ENCODE measurements at places on chromosomes 3 and 15.

DNA sequence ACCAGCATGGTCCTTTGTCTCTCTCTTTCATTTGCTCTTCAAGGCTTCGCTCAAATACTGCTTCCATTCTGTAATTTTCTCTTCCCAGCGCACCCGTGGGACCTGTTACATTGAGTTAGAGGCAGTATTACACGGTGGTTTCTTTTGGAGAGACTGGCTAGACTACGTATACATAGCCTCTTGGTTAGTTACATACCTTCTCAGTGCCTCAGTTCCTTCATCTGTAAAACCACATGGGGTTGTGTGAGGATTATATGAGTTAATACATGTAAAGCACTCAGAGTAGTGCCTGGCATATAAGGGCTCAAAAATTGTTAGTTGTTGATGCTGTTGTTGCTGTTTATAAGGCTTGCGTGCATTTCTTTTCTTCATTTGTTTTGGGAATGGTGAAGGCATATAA is 33.8 kb downstream of the UBE2E2 start:
- DNase-seq, result no peak

DNA sequence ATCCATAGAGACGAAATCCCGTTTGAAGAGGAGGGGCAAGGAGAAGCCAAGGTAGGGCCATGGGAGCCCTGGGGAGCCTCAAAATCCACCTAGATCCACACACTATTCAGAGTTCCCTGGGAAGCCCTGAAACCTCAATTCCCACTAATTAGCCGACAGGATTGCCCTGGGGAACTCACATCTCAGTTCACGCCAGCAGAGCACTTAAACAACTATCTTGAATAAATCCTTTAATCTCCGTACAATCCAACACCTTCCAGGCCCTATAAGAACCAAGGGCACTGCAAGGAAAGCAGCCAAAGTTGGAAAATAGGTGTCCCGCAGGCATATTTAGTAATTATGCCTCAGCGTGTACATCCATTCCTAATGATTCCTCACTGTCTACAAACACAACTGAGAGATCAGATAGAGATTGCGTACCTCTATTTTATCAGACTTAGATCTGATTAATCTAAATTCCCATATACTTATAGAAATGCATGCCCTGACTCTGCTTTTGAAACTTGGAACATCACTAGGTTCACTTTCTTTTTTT is 25.6 kb upstream of the EIF4A2 start:
- no peak for DNase-seq

DNA sequence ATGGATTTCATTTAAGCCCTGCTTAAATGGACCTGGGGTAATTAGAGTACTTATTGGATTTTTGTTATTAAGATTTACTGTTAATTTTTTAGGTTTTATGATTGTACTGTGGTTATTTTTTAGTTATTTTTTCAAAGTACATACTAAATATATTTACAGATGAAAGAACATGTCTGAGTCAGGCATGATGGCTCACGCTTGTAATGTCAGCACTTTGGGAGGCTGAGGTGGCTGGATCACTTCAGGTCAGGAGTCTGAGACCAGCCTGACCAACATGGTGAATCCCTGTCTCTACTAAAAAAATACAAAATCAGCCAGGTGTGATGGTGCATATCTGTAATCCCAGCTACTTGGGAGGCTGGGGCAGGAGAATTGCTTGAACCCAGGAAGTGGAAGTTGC is 16.2 kb upstream of the RPL24 start:
- DNase-seq, result no peak

GRCh38 chr3:141250828-141251227 is 19.2 kb downstream of the PXYLP1 start:
- DNase-seq, result no peak

DNA sequence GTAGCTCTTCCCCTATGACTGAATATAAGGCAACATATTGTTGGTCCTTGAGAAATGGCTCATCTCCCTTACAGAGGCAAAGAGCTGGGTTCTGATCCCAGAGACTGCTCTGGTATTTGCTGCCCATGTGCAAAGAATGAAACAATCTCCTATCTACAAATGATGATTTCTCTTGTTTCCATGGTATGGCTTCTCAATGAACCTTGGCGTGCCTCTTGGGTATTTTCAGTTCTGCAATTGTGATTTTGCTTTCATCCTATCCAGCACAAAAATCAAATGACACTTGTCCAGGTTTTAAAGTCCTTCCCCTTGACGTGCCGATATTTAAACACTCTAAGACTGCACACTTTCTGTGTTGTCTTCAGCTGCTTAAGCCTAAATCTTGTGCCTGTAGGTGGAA is 109.8 kb upstream of the NR2F2 start:
- no peak for DNase-seq

DNA sequence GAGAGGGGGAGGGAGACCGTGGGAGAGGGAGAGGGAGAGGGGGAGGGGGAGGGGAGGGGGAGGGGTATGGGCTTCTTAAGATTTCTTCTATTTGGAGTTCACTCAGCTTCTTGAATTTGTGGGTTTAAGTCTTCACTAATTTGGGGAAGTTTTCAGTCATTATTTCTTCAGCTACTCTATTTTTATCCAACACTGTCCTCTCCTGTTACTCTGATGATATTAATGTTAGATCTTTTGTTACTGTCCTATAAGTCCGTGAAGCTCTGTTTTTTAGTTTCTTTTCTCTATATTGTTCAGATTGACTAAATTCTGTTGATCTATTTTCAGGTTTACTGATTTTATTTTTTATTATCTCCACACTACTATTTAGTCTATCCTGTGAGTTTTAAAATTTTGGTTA is 351.5 kb upstream of the TPM1 start:
- no peak for DNase-seq

- DNase-seq, result no peak
These were observed 109.0 kb downstream of the VGLL4 start for GRCh38 chr3:11534793-11535101.

GRCh38 chr3:183309276-183309675 is 56.2 kb downstream of the B3GNT5 start:
- no peak for DNase-seq

- peak; percentile 90 for DNase-seq
These were observed 27.3 kb downstream of the STARD5 start for GRCh38 chr15:81296673-81297072.

- no peak for DNase-seq
These were observed 111.7 kb upstream of the CNTN6 start for GRCh38 chr3:981156-981555.

DNA sequence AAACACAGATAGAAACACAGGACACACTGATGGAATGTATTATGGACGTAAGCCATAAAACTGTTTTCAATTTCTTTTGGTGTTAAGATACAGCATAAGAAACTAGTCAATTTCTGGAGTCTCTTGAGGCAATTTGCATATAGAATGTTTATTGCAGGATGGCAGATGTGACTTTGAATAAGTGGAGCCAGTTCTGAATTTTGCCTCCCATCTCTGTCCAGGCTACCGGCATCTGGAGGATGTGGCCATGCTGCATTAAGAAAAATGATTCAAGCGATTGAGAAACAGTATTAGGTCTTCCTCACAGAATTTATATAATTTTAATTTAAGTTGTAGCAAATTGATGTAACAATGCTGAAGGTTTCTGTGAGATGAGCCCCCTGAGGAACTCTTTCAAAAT is 81.5 kb downstream of the CHST2 start:
- no peak for DNase-seq

- no peak for DNase-seq
These were observed 63.8 kb downstream of the AKAP13 start for GRCh38 chr15:85444122-85444745.

- peak; percentile 52 for DNase-seq
These were observed 1108.3 kb downstream of the ROBO1 start for GRCh38 chr3:78659386-78659987.

DNA sequence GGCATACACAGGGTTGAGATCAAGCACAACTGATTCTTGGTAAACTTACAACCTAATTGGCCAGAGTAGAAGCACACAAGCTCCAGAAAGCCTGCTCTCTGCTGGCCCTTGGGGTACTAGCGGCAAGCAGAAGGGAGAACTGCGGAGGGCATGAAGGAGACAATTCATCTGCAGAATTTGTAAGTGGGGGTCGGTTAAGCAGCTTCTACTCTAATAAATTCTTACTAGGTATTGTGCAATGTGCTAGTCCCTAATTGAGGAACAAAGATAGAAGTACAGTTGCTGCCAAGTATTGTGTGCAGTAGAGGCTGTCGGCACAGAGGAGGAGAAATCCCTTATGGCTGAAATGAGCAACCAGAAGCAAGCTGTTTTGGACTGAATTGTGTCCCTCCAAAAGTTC is 91.2 kb upstream of the VEPH1 start:
- no peak for DNase-seq

DNA sequence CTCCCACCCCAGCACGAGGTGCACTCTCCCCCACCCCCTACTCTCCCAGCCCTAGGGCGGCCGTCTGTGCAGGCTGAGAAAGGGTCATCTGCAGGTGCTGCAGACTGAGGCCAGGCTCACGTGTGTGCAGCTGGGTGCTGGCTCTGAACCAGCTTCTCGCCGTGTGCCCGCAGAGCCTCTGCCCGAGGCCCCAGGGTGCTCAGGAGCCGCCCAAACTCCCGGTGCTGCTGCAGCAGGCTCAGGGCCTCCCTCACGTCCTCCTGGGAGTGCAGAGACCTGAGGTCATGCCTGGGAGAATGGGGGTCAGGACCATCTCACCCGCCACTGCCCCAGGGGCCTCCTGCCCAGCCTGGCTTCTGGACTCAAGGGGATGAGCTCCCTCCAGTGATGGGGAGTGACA is 17.2 kb downstream of the SPTBN5 start:
- DNase-seq, result no peak

GRCh38 chr15:72179950-72180581 is 17.5 kb downstream of the GRAMD2A start:
- DNase-seq, result no peak

- DNase-seq, result no peak
These were observed 302.2 kb upstream of the CTDSPL start for GRCh38 chr3:37559461-37559860.

- DNase-seq, result peak; percentile 60
These were observed 12.0 kb upstream of the FGD5 start for GRCh38 chr3:14806641-14807263.

- DNase-seq, result no peak
These were observed 359.9 kb downstream of the AGBL1 start for GRCh38 chr15:86439614-86440013.

- DNase-seq, result peak; percentile 18
These were observed 13.8 kb downstream of the ISG20 start for GRCh38 chr15:88652456-88653199.

GRCh38 chr3:154851644-154852043 is 228.5 kb upstream of the MME start:
- no peak for DNase-seq

- no peak for DNase-seq
These were observed 38.8 kb downstream of the PARP14 start for GRCh38 chr3:122719273-122719921.

DNA sequence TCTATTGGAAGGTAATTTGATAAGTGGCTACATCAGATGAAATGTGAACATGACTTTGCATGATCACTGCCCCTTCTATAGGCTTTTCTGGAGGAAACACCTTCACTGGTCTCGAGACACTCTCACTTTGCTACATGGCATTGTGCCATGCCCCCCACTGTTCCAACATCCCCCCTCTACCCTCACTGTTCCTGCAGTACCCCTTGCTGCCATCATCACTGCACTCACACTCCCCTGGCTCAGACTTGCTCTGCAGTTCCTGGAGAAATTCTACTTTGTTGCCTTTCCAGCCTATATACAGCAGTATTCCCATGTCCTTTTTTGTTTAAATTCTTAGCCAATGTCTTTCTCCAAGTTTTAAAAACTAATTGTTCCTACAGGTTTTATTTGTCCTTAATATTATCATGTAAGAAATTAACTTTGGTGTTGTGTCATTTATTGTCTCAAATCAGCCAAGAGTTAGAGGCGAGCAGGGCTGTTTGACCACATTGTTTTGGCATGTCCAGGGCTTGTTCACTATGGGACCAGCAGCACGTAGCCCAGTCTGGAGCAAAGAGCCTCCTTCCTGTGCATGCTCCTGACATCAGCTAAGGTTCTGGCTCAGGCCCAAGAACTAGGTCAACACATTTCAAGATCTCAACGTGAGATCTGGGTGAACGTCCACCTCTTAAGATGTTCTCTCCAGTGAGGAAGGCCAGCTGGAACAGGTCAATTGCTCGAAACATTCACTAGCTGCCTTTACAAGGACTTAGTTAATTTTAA is 246.4 kb downstream of the SLC9A9 start:
- DNase-seq, result no peak

GRCh38 chr3:194083637-194084224 is 52.2 kb upstream of the HES1 start:
- DNase-seq, result no peak

DNA sequence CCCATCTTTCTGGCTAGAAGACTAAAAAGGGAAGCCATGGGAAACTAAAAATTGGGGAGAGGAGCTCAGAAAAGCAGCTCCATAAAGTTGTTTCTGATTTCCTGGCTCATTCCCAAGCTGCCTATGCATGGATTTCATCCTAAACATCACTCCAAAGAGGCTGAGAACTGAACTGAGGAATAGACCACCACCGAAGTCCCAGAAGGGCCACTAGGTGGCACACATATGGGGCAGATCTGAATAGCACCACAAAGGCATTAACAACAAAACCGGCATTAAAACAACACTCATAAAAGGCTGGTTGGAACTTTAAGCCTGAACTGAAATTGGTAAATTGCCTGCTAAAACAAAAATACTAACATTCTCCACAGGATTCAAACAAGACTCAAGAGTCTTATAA is 106.3 kb downstream of the PLD1 start:
- peak; percentile 24 for DNase-seq

DNA sequence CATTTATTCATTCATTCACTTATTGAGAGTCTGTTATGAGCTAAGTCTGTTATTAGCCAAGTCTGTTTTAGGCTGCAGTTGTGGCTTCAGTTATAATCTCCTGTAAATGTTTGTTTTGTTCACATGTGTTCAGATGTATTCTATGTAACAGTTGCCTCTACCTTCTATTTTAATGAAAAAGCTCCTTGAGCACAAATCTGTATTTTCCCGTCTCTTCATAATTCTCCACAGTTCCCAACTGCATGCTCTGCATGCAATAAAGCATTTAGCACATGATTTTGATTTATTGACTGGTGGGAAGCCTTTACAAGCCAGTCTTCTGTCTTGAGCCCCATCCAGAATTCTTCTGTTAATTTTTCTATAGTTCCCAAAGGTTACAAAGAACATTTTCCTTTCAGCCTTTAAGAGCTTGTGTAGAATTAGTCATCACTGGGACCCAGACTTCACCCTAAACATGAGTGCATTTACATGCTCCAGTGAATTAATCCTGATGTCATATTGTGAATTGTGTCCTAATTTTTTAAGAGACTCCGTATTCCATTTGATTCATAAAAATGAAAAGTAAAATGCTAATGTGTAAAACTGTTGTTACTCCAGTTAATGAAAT is 122.3 kb upstream of the NR2E3 start:
- DNase-seq, result no peak

GRCh38 chr3:68943753-68944500 is 11.6 kb upstream of the TAFA4 start:
- no peak for DNase-seq

GRCh38 chr15:57172925-57173324 is 203.4 kb upstream of the CGNL1 start:
- DNase-seq, result no peak

All from activated CD8-positive, alpha-beta T cell treated with anti-CD3 and anti-CD28 coated beads, Interleukin-2, amount 10 ng/mL, durations not matched to agents 7 days and 5 days (primary cell).